ENCODE measurements at places on chromosomes 6 and 20.

- no peaks in the 10 kb centered on the region for H3K27me3 ChIP-seq
- peaks cover 64% of the 10 kb centered on the region for H3K36me3 ChIP-seq
- no peak overlapping the region for H3K27ac ChIP-seq
- no peak overlapping the region for H3K4me3 ChIP-seq
- DNase-seq, result no peak
Measured at GRCh38 chr6:33407132-33407718, 3.6 kb upstream of the PHF1 start.

- H3K27me3 ChIP-seq, result no peaks in the 10 kb centered on the region
- no peaks in the 10 kb centered on the region for H3K36me3 ChIP-seq
- no peak overlapping the region for H3K27ac ChIP-seq
- H3K4me1 ChIP-seq, result peaks cover 2% of the 10 kb centered on the region
- DNase-seq, result no peak
- H3K4me3 ChIP-seq, result no peak overlapping the region
Measured at GRCh38 chr6:73738367-73739028, 42.5 kb downstream of the CD109 start.

DNA sequence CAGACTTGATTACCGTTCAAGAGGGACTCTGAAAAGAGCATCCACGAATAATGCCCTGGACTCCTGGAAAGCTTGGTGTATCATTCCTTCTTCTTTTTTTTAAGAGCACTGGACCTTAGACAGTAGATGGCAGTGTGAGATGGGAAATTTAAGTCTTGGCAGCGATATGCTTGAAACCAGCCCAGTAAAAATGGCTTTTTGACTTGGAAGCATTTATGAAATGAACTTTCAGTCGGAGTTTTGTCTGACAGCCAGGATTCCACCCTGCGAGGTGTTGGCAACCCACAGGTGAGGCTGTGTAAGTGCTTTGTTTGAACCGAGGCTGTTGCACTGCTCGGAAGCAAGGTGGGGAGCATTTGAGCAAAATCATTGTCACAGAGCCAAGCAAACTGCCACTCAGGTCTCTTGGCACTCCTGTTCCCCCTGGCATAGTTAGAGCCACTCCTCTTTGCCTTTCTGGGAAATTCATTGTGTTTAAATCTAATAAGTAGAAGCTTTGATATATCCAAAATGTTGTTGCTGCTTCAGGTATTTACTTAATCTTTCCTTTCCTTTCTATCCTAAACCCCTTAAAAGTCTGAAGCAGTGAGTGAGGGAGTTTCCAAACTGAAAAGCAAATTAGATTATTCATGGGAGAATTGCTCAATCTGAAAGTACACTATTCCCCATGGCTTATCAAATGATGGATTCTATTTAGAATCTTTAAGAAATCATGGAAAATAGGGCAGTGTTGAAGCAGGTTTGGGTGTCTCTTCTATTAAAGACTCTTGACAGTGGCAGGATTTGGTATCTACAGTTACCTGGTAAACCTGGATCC lies 272.8 kb upstream of the SLC35B3 start:
- no peak for DNase-seq
- no peak overlapping the region for H3K27ac ChIP-seq
- H3K27me3 ChIP-seq, result no peaks in the 10 kb centered on the region
- H3K4me3 ChIP-seq, result no peak overlapping the region
- no peaks in the 10 kb centered on the region for H3K4me1 ChIP-seq

DNA sequence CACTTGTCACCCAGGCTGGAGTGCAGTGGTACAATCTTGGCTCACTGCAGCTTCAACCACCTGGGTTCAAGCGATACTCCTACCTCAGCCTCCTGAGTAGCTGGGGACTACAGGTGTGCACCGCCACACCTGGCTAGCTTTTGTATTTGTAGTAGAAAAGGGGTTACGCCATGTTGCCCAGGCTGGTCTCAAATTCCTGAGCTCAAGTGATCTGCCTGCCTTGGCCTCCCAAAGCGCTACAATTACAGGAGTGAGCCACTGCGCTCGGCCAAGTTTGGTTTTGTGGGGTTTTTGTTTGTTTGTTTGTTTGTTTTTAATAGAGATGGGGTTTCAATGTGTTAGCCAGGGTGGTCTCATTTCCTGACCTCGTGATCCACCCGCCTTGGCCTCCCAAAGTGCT lies 12.3 kb downstream of the LOC128125822 start:
- H3K4me3 ChIP-seq, result no peak overlapping the region
- peaks cover 34% of the 10 kb centered on the region for H3K36me3 ChIP-seq
- DNase-seq, result no peak
- H3K27me3 ChIP-seq, result peaks cover 12% of the 10 kb centered on the region
- H3K27ac ChIP-seq, result no peak overlapping the region

GRCh38 chr6:121664158-121664557 lies 228.7 kb downstream of the GJA1 start:
- no peak for DNase-seq
- no peak overlapping the region for H3K27ac ChIP-seq
- H3K4me3 ChIP-seq, result no peak overlapping the region
- no peaks in the 10 kb centered on the region for H3K4me1 ChIP-seq

DNA sequence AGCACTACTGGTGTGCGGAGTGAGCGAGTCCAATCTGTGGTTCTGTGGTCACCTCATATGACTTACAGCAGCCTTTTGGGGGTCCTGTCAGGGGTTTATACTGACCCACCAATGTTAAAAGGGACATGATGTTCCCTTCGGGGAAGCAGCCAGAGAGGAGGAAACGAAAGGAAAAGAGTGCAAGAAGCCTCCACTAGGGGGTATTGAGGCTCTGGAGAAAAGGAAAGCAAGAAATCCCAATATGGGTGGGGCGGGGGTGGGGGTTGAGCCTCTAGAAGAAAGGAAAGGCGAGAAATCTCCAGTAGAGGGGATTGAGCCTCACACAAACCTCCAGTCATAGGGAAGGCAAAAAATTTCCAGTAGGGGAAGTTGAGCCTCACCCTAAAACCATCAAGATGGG lies 249.3 kb upstream of the ECI2 start:
- no peak overlapping the region for H3K27ac ChIP-seq
- DNase-seq, result no peak
- H3K4me3 ChIP-seq, result no peak overlapping the region
- no peaks in the 10 kb centered on the region for H3K36me3 ChIP-seq
- no peaks in the 10 kb centered on the region for H3K27me3 ChIP-seq

GRCh38 chr6:50541941-50542340 lies 171.4 kb upstream of the TFAP2D start:
- DNase-seq, result no peak
- no peaks in the 10 kb centered on the region for H3K36me3 ChIP-seq
- H3K4me3 ChIP-seq, result no peak overlapping the region
- no peaks in the 10 kb centered on the region for H3K27me3 ChIP-seq
- no peaks in the 10 kb centered on the region for H3K4me1 ChIP-seq

GRCh38 chr6:117169064-117169665 lies 96.2 kb upstream of the VGLL2 start:
- DNase-seq, result no peak
- no peaks in the 10 kb centered on the region for H3K36me3 ChIP-seq
- H3K27ac ChIP-seq, result no peak overlapping the region
- H3K4me3 ChIP-seq, result no peak overlapping the region

GRCh38 chr6:25709761-25710160 lies 44.8 kb upstream of the SLC17A4 start:
- no peak overlapping the region for H3K27ac ChIP-seq
- no peaks in the 10 kb centered on the region for H3K36me3 ChIP-seq
- DNase-seq, result no peak
- no peaks in the 10 kb centered on the region for H3K4me1 ChIP-seq

DNA sequence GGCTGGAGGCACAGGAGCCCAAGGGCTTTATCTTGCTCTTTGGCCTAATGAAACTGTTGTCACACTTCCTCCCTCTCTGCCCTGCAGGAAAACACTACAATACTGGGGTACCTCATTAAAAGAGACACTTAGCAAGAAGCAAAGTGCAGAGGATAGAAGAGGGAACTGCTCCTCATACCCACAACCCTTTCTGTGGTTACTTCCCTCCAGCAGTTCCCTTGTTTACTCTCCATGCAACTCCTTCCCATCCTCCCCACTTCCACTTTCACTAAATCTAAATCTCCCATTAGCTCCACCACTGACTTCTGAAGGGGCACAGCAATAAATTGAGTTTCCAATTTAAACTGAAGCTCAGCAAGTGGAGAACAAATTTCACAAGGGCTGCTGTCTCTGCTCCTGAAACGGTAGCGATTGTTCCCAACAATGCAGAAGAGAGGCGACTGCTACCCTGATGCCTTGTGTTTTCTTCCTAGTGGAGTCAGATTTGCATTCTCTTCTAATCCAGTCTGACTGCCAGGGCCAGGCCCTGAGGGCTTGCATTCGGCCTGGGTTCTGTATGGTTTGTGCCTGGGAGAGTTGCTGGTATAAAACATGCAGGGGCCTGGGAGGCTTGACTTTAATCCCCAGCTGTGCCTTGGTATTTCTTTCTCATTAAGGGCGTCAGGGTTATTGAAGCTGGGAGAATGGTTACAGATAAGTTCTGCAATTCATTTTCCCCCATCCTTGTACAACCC lies 454.7 kb downstream of the TFAP2B start:
- no peak overlapping the region for H3K4me3 ChIP-seq
- no peak for DNase-seq
- no peaks in the 10 kb centered on the region for H3K36me3 ChIP-seq
- no peak overlapping the region for H3K27ac ChIP-seq

DNA sequence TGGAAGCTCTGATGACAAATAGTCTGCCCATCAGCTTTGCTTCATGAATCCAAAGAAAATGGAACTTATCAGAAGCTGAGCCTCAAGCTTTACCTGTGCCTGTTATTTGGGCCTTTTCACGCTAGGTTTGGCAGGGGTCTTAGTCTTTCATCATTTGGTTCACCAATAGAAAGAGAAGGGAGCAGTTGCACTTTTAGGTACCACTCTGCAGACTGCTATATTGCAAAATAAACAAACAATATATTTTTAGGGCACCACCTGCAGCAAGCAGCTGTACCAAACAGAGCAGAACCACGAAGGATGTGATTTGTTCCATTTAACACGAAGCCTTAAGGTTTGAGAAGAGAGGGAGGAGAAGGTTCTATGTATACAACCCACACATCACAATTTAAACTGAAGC lies 291.4 kb upstream of the RNF217 start:
- H3K4me3 ChIP-seq, result no peak overlapping the region
- no peak for DNase-seq
- H3K27me3 ChIP-seq, result no peaks in the 10 kb centered on the region
- H3K27ac ChIP-seq, result no peak overlapping the region
- H3K36me3 ChIP-seq, result no peaks in the 10 kb centered on the region

GRCh38 chr20:10861090-10861489 lies 187.3 kb upstream of the JAG1 start:
- H3K36me3 ChIP-seq, result no peaks in the 10 kb centered on the region
- DNase-seq, result no peak
- no peak overlapping the region for H3K27ac ChIP-seq
- no peak overlapping the region for H3K4me3 ChIP-seq
- no peaks in the 10 kb centered on the region for H3K27me3 ChIP-seq
- H3K4me1 ChIP-seq, result no peaks in the 10 kb centered on the region

GRCh38 chr6:150286460-150286859 lies 82.4 kb upstream of the IYD start:
- no peak overlapping the region for H3K27ac ChIP-seq
- no peaks in the 10 kb centered on the region for H3K36me3 ChIP-seq
- no peaks in the 10 kb centered on the region for H3K4me1 ChIP-seq
- no peak for DNase-seq
- no peak overlapping the region for H3K4me3 ChIP-seq

- H3K27ac ChIP-seq, result peak overlapping the region; percentile 99
- H3K4me1 ChIP-seq, result peaks cover 72% of the 10 kb centered on the region
- H3K27me3 ChIP-seq, result no peaks in the 10 kb centered on the region
- H3K36me3 ChIP-seq, result no peaks in the 10 kb centered on the region
Measured at GRCh38 chr6:35727935-35728682, 8.7 kb upstream of the ARMC12 start.

GRCh38 chr6:138891255-138891986 lies 95.5 kb downstream of the ECT2L start:
- H3K27ac ChIP-seq, result no peak overlapping the region
- no peak for DNase-seq
- peaks cover 3% of the 10 kb centered on the region for H3K27me3 ChIP-seq
- no peaks in the 10 kb centered on the region for H3K36me3 ChIP-seq
- no peaks in the 10 kb centered on the region for H3K4me1 ChIP-seq
- no peak overlapping the region for H3K4me3 ChIP-seq

GRCh38 chr6:26388441-26388840 lies 5.5 kb downstream of the BTN2A2 start:
- peaks cover 20% of the 10 kb centered on the region for H3K4me1 ChIP-seq
- no peak overlapping the region for H3K4me3 ChIP-seq
- no peak overlapping the region for H3K27ac ChIP-seq
- H3K36me3 ChIP-seq, result peaks cover 17% of the 10 kb centered on the region
- no peaks in the 10 kb centered on the region for H3K27me3 ChIP-seq

GRCh38 chr20:61135968-61136367 lies 116.1 kb upstream of the CDH4 start:
- no peaks in the 10 kb centered on the region for H3K4me1 ChIP-seq
- H3K36me3 ChIP-seq, result no peaks in the 10 kb centered on the region
- no peak overlapping the region for H3K27ac ChIP-seq
- H3K27me3 ChIP-seq, result no peaks in the 10 kb centered on the region
- H3K4me3 ChIP-seq, result no peak overlapping the region

GRCh38 chr6:135922174-135922573 lies 70.7 kb downstream of the PDE7B start:
- no peak for DNase-seq
- no peaks in the 10 kb centered on the region for H3K36me3 ChIP-seq
- H3K4me1 ChIP-seq, result no peaks in the 10 kb centered on the region
- H3K4me3 ChIP-seq, result no peak overlapping the region
- no peaks in the 10 kb centered on the region for H3K27me3 ChIP-seq

- no peaks in the 10 kb centered on the region for H3K4me1 ChIP-seq
- no peak for DNase-seq
- H3K27me3 ChIP-seq, result peaks cover 24% of the 10 kb centered on the region
- H3K4me3 ChIP-seq, result no peak overlapping the region
- H3K36me3 ChIP-seq, result no peaks in the 10 kb centered on the region
- H3K27ac ChIP-seq, result no peak overlapping the region
Measured at GRCh38 chr20:45593498-45593897, 14.4 kb upstream of the WFDC8 start.

DNA sequence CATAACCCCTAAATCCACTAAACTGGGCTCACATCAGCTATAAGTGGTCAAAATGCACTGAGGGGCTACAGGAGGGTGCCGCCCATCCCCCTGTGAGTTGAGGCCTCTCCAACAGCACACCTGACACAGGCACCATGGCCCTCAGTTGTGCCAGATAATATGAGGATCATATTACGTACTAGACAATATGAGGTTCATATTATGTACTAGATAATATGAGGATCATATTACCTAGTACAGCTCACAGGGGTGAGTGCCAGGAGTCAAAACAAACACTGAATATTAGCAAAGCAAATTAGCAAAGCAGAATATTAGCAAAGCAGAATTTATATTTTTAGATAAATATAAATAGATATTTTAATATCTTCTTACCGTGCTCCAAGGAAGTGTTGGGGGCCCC lies 35.3 kb downstream of the CD24 start:
- H3K36me3 ChIP-seq, result no peaks in the 10 kb centered on the region
- no peaks in the 10 kb centered on the region for H3K4me1 ChIP-seq
- no peak overlapping the region for H3K4me3 ChIP-seq
- peaks cover 25% of the 10 kb centered on the region for H3K27me3 ChIP-seq
- DNase-seq, result no peak
- no peak overlapping the region for H3K27ac ChIP-seq

- H3K4me3 ChIP-seq, result no peak overlapping the region
- no peaks in the 10 kb centered on the region for H3K4me1 ChIP-seq
- no peaks in the 10 kb centered on the region for H3K36me3 ChIP-seq
- H3K27ac ChIP-seq, result no peak overlapping the region
- no peak for DNase-seq
Measured at GRCh38 chr6:19454721-19455392, 382.3 kb upstream of the ID4 start.
